ENCODE measurements at places on chromosomes 1 and 21.

- DNase-seq = no peak
Observed at GRCh38 chr1:74423471-74423870, 88.9 kb downstream of the LRRC53 start.

- DNase-seq = peak; percentile 73
Observed at GRCh38 chr1:99557546-99558202, 88.2 kb upstream of the PALMD start.

DNA sequence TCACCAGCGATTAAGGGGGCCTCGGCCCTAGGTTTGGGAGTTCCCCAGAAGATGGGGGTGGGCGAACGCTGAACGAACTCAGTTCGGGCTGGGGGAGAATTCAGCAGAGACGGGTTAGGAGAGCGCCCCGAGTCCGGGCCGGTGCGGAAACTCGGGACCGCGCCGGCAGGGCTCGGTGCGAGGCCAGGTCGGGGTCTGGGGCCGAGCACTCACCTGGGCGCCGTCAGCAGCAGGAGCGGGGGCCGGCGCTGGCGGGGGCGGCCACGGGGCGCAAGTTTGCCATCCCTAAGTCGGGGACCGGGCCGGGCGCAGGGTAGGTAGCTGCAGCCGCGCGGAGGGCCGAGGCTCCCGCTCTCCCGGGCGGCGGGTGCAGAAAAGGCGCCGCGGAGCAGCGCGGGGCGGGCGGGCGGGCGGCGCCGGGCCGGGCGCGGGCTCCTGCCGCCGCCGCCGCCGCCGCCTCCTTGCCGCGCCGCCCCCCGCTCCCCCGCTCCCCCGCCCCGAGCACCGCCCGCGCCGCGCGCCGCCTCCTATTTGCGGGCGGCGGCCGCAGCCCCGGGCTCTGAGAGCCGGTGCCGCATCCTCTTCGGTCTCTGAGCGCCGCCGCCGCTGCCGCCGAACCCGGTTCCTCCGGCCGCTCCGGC, 349 bp downstream of the ADGRB2 start:
- DNase-seq = no peak

GRCh38 chr1:22350171-22350923, 101.3 kb upstream of the ZBTB40 start:
- no peak for DNase-seq

All from cardiac muscle cell (in vitro differentiated cells and primary cell).